ENCODE measurements at places on chromosomes 13 and 19. TPM values are rescaled to one million over a fixed set of nuclear protein-coding genes. Genes with fewer than 3 reads are reported as not detected.

Gene PSG7
- 0.05 TPM for total RNA-seq

Gene KLK14
- total RNA-seq: 0.41 TPM

Gene YJEFN3
- 4.8 TPM for total RNA-seq

Gene TMEM145
- 2.8 TPM for total RNA-seq

Gene PIN1
- 78.9 TPM for total RNA-seq

Gene MBD3L3
- total RNA-seq: not detected

Gene PTGIR
- total RNA-seq: 0.09 TPM
